ENCODE measurements at places on chromosomes 13 and 19.
A peak's percentile ranks its signal among the peaks of the same experiment; 100 is the strongest.

DNA sequence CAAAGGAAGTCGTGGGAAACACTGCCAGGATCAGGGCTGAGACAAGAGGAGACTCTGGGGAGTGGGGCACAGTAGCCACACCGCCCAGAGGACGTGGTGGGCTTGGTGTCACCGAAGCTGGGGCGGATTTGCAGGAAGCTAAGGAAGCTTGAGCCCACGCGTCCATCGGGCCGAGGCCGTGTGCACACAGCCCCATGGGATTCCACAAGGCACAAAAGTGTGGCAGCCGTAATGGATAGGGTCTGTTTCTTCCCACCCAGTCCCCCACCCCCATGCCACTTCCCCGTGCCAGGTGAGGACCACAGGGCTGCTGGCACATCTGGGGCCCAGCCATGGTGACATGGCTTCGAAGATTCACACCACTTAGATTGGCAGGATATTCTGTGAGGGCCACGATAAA is 153.2 kb upstream of the SPACA7 start:
- DNase-seq = no peak

DNA sequence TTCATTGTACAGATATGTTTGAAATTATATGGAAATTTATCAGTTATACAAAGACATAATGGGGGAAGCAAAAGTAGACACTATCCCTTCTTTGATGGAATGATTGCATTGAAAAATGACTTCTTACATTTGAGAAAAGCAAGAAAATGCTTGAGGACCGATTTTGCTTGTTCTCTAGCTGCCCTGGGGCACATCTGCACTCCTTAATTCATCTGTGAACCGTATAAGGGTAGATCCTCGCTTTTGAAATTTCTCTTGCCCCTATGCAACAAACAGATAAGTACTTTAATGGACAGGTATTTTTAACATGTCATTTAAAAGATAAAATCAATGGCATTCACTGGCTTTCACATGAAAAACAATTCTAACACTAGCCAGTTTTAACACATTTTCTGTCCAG is 13.5 kb upstream of the MLNR start:
- no peak for DNase-seq

GRCh38 chr13:94641409-94641941 is 39.8 kb downstream of the GPR180 start:
- no peak for DNase-seq

DNA sequence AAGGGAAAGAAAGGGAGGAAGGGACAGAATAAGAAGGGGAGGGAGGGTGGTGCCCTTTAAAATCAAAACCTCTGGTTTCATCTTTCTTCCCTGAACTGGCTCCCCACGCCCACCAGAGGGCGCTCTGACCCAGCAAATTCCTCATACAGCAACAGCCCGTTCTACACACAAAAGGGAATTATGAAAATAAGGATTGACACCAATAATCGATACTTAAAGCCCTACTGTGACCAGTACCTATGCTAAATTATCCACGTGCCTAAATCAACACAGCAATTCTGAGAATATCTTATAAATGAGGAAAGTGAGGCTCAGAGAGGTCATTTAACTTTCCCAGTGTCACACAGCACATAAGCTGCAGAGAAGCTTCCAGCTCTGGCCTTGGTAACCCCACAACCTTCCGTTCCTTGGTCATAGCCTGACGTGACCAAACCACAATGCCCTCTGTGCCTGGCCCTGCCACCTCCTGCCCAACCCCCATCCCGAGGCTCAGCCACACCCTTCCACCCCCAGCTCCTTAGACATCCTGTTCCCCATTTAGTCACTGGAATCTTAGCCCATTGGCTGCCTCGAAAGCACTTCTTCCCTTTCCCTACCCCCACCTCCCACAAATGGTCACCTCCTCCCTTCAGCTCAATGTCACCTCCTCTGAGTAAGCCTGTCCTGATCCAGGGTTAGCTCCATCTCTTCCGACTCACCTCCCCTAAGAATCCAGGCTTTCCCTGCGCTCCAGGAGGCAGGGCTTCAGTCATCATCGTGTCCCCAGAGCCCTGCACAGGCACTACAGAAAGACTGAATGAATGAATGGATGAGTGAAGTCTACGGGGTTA is 34.2 kb upstream of the PNMA8B start:
- DNase-seq = no peak

DNA sequence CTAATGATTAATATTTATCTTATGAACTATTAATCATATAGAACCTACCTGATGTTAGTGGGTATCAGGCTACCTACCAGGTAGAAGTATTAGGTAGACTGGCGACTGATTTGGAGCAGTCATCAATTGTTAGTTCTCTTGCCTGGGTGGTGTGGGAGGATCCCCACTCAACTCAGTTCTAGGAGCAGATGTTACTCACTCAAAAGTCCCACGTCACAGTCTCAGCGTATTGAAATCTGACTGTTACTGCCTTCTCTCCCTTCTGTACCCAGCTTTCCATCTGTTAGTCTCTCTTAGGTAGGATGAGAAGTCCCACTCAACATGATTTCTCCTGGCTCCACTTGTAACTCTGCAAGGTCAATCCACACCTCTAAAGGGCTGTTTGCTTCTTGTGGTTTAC is 102.7 kb downstream of the OLFM4 start:
- no peak for DNase-seq

DNA sequence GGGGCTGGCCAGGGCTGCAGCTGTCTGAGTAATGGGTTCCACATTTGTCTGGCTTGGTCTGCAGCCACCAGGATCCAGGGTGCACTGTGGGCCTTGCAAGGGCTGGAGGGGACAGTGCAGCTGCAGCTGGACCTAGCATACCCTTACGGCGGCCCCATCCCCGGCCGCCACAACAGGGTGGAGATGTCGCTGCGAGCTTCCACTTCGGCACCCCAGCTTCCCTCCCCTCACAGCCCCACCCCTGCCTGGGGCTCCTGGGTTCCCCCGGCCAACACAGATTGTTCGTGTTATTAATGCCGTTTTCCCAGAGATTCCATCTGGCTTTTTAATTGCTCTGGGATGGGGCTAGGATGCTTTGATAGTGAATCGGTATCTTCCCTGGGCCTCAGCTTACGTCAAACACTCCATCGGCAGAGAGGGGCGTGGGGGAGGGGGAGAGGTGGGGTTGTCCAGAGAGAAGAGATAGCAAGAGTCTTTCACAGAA is 5.8 kb downstream of the CEBPA start:
- peak; percentile 58 for DNase-seq

GRCh38 chr13:34868733-34869132 is 73.3 kb upstream of the NBEA start:
- DNase-seq = no peak

DNA sequence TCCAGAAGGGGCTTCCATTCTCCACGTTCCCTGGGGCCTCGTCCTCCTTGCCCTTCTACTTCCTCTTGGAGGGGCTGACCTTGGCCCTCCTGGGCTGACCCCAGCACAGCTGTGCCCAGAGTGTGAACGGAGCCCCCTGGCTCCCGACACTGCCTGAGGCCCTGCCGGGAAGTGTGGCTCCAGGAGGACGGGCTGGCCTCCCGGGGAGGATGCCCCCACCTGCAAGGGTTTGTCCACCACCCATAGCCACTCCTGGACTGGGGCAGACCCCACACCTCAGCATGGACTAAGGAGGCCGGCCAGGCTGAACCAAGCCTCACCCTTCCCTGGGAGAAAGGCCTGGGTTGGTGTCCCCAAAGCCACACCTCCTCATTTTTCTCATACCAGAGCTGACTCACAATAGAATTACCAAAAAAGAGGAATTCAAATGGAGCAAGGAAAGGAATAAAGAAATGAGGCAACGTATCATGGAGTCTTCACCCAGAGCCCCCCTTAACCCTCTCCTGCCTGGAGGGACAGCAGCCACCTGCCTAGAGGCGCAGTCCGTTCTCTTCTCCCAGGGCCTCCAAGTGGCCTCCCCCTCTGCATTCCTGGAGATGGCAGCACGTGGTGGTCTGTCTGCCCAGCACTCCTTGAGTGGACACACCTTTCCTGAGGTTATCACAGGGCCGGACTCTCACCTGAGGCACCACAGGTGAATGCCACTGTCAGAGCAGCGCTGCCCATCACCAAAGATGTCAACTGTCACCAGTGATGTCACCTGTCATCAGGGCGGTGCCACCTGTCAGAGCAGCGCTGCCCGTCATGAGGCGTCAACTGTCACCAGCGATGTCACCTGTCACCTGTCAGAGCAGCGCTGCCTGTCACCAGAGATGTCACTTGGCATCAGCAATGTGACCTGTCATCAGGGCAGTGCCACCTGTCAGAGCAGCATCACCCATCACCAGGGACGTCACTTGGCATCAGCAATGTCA is 3.1 kb upstream of the C13orf46 start:
- no peak for DNase-seq

- DNase-seq = no peak
Observed at GRCh38 chr13:39317291-39317690, 279.0 kb downstream of the NHLRC3 start.

- no peak for DNase-seq
Observed at GRCh38 chr19:51803519-51803918, 8.6 kb downstream of the FPR3 start.

- no peak for DNase-seq
Observed at GRCh38 chr13:85586422-85586831, 212.8 kb downstream of the SLITRK6 start.

DNA sequence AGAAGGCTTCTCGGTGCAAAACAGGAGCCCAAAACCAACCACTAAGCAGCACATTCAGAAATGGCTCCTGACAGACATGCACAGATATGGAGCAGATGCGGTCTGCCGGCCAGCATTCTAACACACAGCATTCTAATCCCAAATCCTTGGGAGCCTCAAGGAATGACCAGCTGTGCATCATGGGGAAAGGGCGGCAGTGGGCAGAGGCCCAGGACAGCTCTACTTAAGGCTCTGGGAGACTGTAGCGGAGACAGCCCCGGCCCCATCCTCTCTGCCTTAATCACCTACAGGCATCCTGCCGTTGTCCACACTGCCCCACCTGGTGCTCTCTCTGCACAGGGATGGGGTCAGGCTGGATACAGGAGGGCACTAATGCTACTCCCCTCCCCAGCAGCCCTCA is 1016.0 kb downstream of the UQCRFS1 start:
- DNase-seq = no peak

DNA sequence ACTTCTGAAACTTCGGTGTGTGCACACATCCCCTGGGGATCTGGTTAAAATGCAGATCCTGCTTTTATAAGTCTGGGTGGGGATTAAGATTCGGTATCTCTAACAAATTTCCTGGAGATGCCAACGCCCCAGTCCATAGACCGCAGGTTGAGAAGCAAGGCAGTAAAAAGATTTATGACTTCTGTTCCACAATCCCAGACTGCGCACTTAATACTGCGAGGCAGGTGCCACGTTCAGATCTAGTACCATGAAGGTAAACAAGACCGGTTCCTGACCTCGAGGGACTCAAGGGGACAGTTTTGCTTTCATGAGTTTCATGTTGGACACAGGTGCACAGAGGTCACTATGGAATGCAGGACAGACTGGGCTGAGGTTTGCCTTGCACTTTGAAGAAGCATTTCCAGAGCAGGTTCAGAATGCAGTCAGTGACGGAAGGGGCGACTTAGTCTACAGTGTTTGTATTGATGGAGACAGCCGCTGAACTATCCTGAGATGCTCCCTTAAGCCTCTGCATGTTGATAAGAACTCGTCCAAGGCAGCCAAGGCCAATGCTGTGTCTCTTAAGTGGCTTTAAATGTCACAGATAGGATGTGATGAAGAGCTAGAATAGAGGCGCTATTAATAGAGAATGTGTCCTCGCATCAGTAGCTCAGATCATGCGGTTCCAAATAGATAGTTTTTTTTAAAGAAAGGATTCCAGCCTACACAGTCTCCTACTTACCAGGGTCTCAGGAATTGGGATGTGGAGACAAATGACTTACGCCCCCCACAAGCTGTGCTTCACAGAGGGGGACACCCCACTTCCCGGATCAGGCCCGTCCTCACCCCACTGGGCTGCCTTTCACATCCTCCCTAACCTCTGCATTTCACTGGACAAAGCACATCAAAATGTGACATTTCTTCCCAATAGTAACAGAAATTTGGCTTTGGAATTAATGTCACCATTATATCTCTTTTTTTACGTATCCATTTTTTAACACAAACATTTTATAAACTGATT is 97.1 kb upstream of the IRS2 start:
- no peak for DNase-seq

- DNase-seq = no peak
Observed at GRCh38 chr13:44609137-44609536, 33.0 kb upstream of the TSC22D1 start.

DNA sequence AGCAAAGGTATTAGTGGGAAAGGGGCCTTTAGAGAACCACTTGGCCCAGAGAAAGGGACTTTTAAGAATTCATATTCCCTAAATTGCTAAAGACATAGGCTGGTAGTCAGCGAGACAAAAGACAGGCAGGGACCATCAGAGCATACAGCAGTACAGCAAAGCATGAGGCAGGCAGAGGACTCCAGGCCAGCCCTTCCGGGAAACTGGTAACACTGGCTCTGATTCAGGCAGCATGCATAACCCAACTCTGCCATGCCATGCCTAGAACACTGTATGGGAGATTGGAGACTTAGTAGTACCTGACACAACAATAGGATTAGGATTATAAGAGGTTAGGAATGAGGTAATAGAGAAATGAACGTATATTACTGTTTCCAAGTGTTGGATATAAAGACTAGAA is 34.9 kb downstream of the CAB39L start:
- DNase-seq = no peak

- no peak for DNase-seq
Observed at GRCh38 chr19:41445575-41445974, 2.6 kb downstream of the ERICH4 start.

GRCh38 chr13:39315796-39316195 is 277.5 kb downstream of the NHLRC3 start:
- no peak for DNase-seq

DNA sequence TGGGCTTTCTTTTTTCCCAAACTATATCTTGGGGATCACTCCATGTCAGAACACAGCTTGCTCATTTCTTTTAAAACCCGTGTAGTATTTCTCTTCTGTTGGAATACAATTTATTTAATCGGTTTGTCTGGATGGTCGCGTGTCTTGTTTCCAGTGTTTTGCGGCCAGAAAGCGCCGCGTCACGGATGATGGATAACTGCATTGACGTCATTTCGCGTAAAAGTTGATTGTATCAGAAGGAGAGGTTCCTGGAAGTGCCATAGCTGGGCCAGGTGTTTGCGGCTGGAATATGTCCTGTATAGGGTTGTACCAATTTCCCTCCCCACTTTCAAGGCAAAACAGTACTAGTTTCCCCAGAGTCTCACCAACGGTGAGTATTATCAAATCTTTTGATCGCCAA is 9.7 kb downstream of the ACTL9 start:
- no peak for DNase-seq

GRCh38 chr19:30666301-30666803 is 294.2 kb downstream of the ZNF536 start:
- DNase-seq = no peak

All from suprapubic skin (tissue), 4 donors.